Muscle of arm (tissue), 14 donors: ENCODE measurements at places on chromosomes 1 and 21. TPM values are rescaled to one million over a fixed set of nuclear protein-coding genes. Genes with fewer than 3 reads are reported as not detected.

The RBM15 gene
- 7.7 TPM for polyA plus RNA-seq

GRCh38 chr1:148318123-148318903 lies 164.8 kb downstream of the PPIAL4G start:
- no peak for DNase-seq

- DNase-seq = no peak
These were observed 5.8 kb downstream of the PFKL start for GRCh38 chr21:44305691-44306090.

DNA sequence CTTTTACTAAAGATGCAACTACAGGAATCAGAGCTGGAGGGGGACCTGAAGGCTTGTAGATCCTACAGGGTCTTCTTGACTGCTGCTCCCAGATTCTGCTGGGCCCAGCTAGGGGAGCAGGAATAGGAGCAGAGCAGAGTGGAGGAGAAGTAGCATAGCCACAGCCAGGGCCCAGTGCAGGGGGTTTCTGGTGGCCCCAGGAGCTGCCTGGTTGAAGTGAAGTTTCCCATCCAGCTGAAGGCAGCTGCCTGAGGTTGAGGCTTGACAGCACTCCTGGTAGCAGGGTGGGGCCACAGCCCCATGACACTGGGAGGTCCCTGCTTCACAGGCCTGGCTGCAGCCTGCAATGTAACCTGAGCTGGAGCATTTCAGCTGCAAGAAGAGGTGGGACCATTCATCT lies 2.0 kb upstream of the INPP5B start:
- DNase-seq = no peak

GRCh38 chr1:41046347-41046775 lies 24.8 kb upstream of the SLFNL1 start:
- no peak for DNase-seq

GRCh38 chr1:228304766-228305395 lies 97.0 kb downstream of the OBSCN start:
- no peak for DNase-seq

- DNase-seq = no peak
These were observed 145.8 kb downstream of the PATJ start for GRCh38 chr1:61887931-61888564.

GRCh38 chr1:111509997-111510375 lies 6.6 kb upstream of the ADORA3 start:
- peak; percentile 55 for DNase-seq

- DNase-seq = no peak
These were observed 57.1 kb downstream of the ERG start for GRCh38 chr21:38441153-38441552.
